ENCODE measurements at places on chromosomes 5 and 9.

DNA sequence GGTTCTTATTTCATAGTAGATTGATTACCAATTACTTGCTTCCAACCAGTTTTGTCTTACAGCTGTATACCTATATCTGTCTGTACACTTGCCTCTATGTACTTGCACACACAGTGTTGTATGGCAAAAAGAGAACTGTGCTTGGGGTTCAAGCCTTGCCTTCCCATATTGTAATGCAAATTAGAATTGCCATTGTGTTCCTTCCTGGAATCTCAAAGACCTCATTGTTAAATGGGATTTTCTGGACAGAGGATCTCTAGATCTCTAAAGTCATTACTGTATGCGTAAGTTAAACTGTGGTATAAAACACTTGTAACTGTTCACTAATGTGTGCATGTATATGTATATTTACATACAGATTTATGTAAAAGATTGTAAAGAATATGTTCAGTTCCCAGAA lies 428.8 kb downstream of the CAAP1 start:
- no peak for DNase-seq

- no peak for DNase-seq
Measured at GRCh38 chr5:7010591-7010990, 297.4 kb downstream of the TENT4A start.

DNA sequence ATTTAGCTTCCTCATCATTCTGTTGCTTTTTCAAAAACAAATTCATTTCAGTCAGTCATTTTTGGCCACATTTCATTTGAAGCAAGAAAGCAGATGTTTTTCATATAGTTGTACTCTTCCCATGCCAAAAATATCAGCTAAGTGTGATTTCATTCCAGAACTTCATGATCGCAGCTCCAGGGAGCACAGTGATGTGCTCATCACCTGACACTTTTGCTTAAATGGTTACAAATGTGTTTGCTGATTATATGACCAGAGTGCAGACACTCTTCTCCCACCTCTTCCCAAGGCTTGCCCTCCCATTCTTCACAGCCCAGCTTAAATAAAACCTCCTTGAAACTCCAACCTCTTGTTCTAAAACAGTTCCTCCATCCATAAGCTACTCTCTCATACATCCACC lies 32.6 kb downstream of the GABRB2 start:
- DNase-seq = no peak

DNA sequence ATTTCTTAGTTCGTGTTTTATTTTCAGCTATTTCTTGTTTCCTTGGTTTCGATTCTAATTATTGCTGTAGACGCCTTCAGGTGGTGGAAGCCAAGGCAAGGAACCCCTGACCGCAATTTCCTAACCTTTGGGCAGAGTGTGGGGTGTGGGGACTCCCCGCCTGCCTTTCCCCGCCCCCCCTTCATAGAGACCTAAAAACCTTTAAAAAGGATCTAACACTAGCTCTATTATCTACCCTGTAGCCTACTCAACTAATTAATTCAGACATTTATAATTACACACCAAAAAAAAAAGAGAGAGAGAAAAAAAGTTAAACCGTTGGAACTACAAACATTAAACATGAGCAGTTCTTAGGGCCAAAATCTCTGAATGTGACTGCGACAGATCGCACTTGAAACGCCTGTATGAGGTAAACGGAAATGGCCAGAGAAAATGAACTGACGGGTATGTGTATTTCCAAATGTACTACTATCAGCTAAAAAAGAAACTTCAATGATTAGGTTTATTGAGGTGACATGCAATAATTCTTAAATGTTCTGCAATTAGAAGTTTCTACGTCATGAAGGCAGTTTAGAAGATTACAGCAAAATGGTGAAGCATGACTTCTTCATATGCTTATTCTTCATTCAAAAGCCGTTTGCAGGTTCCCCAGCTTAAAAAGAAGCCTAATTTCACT lies 19.0 kb upstream of the FER start:
- no peak for DNase-seq

DNA sequence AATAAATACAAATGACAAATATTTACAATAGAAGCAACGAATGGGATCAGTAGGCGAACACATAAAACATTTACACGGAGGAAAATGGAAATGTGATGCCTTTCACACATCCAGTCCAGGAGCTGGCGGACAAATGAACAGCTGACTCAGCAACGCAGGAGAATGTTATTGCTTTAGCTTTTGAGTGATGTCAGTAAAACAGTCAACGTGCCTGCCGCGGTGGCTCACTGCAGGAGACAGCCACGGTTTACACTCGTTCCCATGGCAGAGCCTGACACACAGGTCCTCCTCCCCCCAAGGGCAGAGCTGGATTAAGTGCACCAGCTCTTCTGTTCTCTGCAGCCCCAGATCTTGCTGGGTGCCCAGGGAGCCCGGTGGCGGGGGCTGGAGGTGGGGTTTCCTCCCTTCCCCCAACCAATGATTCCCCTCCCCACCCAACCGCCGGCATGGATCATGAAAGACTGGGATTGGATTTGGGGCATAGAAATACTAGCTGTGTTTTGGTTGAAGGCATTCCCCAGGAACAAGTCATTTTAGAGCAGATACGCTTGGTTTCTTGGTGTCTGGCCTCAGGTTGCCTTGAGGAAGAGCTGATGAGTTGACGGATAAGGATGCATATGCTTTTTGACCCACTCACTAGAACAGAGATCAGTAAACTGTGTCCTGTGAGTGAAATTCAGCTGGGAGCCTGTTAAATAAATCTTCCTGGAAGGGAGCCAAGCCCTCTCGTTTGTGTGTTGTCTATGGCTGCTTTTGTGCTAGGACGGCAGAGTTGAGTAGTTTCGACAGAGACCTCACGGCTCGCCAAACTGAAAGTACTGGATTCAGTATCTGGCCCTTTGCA lies 12.5 kb downstream of the STC2 start:
- DNase-seq = no peak

GRCh38 chr9:88580961-88581360 lies 46.0 kb downstream of the NXNL2 start:
- no peak for DNase-seq

- no peak for DNase-seq
Measured at GRCh38 chr9:133528001-133528875, 3.5 kb upstream of the MYMK start.

GRCh38 chr5:134938030-134938429 lies 29.7 kb upstream of the CATSPER3 start:
- no peak for DNase-seq

DNA sequence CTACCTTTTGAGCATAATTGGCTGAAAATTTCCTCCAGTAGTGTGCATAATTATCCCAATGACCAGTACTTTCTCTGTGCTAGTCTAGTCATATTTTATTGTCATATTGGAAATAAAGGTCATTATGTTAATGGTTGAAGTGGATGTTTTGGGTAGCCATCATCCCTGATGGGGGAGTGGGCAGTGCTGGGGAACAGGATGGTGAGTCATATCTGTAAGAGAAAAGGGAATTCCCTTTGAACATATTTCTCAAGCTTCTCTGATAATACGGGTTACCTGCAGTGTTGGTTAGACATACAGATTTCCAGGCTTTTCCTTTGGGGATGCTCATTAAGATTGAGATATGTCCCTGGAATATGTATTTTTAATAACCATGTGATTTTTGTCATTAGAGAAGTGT lies 33.3 kb upstream of the SPATA31D4 start:
- DNase-seq = no peak
